ENCODE measurements at places on chromosomes 7 and 10.

GRCh38 chr7:30886608-30887011, 25.0 kb upstream of the AQP1 start:
- DNase-seq: no peak

GRCh38 chr7:128398016-128398840, 11.6 kb downstream of the IMPDH1 start:
- DNase-seq: no peak

- no peak for DNase-seq
These were observed at the start of gene PRRT4 for GRCh38 chr7:128361411-128362379. Gene PRRT4 (minus strand): TSS chr7:128361690.

- peak; percentile 72 for DNase-seq
These were observed 182.8 kb downstream of the ARHGAP12 start for GRCh38 chr10:31745612-31746376.

DNA sequence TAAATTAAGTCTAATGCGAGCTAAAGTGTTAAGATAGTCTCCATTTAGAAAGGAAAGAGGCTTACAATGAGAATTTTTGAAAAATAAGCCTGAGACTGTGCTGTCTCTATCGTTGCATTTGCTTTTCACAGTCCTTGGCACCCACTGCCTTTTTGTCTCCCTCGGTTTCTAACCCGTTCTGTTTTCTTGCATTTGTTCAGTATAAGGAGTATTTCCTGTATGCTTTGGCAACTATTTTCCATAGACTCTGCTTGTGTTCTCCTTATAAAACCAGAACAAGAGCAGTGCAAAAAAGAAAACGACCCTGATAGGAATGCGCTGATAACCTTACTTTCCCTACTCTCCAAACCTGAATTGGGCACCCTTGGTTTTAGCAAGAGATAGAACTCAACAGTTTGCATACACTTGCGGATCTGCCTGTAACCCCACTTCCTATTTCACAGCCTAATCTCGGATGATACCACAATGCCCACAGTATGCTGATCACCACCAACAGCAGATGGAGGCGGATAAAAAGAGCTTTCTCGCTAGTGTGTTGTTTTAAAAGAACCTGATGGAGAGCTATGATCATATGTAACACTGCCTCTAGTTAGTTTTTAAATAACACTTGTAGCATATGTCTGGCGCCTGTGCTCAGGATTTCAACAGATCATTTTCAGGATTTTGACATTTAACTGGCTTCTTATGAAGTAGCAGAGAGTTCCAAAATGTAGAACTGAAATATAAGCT, 1.6 kb upstream of the ARHGAP12 start:
- no peak for DNase-seq

DNA sequence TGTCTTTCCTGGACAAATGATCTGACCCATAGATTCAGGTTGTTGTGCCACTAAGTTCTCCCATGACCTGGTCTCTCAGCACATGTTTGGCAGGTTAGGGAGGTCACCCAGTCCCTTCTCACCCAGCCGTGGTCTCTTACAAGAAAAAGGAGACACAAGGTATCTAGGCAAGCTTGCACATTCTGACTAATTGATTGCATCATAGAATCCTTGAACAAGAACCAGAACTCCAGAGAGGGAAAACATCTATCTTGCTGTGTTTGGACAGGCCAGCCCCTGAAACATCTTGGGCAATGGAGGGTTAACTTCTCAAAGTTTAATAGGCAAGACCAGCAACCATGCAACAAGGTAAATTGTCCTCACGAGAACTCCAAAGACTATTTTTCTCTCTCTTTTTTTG, 8.5 kb upstream of the HK1 start:
- no peak for DNase-seq

DNA sequence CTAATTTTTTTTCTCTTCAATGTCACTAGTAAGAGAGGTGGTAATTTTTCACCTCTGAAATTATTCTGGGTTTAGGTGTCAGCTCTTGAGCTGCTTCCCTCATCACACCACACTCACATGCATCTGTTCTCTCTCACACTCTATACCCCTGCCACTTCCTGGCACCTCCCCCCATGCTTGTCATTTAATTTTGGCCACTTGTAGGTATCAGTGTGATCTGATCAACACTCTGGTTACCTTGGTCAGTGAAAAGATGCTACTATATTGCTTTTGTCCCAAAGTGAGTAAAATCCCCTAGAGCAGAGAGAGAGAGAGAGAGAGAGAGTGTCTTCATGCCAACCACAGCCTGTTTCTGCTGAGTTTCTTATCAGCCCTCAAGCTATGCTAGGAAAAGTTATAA, 42.5 kb downstream of the STK17A start:
- DNase-seq: no peak

GRCh38 chr7:133688483-133689239, 435.8 kb downstream of the EXOC4 start:
- no peak for DNase-seq

DNA sequence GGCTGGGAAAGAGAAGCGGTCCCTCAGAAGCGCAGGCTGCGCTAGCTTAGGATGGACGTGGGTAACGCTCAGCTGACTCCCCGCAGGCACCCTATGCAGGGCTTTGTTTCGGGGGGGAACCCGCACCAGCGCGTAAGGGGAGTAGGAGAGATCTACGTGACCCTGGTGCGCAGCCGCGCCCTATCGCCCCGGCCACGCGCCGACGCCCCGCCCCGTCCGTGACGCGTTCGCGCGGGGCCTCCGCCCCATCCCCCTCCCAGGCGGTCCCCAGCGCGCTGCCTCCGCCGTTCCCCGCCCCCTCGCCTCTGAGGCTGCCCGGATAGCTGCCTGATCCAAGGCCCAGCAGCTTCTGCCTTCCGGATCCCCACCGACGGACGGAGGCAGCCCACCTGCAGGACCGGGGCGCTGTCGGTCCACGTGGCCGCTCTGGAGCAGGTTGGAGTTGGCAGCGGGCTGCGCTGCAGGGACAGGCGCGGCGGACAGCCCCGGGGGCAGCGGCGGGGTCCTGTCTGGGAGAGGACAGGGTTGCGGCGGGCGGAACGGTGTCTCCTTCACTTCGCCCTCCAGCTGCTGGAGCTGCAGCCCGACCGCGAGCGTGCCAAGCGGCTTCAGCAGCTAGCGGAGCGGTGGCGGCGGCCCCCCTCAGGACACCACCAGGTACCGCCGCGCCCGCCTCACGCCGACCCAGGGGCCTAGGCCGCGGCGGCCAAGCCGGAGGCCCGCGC, at the start of gene VDAC2:
VDAC2 (plus strand) TSS at position 515 of the 725 bp plus-strand sequence. CDS start 363 bp downstream, outside the sequence.
- DNase-seq: peak; percentile 57

DNA sequence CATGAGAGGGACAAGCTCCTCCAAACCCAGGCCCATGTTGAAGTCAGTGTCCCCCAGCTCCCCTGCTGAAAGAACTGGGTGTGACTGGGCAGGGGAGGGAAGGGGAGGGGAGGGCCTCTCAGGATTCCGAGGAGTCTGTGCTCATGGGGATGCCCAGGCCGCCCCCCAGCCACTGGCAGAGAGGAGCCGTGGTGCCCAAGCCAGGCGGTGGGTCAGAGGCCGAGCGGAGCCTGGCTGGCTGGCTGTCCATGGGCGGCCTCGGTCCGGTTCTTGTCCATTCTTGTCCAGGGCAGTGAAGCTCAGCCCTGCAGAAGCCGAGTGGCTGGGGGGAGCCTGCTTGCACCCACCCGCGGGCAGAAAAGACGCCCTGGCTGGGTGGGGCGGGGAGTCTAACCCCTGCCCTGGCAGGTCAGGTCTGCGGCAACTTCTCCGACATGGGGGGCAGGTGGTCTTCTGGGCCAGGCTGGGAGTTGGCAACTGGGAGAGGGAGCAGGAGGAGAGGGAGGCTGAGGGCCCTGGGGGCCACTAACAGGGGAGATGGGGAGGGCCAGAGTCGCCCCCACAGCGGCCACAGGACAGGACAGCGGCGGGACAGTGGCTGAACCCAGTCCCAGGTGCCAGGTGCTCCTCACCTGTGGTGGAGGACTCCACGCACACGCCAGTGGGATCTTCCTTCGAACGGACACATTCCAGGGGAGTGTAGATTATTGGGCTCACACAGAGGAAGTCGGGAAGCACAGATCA, 54.1 kb downstream of the FOXL3 start:
- DNase-seq: no peak

DNA sequence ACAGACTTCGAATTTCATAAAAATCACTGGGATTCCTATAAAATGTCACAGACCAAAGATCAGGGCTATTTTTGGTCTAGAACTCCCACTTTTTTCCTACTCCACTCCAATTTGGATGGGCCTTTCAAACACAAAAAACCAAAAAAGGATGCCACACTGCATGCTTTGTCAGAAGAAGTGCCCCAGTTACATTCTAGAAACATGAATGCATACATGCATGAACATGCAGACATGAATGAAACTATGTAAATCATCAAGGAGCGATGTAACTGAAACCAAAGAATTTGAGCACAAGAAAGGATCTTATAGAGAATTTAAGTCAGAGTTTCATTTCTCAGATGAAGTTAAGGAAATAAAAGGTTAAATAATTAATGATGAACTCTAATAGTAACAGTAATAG, 31.8 kb upstream of the FAM133B start:
- no peak for DNase-seq

DNA sequence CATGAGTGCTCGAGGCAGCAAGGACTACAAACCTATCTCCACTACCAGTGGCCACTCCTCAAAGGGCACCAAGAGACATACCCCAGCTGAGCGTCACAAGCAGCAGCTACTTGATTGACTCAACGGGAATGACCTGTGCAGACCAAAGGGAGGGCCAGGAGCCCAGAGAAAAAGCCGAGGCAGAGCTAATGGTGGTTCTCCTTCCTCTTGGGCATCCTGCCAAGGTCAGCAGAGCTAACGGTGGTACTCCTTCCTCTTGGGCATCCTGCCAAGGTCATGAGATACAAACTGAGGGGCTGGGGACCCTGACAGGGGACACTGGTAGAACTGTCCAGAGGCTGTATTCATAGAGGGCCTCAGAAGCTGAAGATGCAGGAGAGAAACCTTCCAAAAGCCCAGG, 60.4 kb downstream of the FAM53B start:
- DNase-seq: no peak

GRCh38 chr10:33309406-33309805, 25.1 kb downstream of the NRP1 start:
- no peak for DNase-seq

GRCh38 chr10:101467286-101467770, 113.4 kb downstream of the BTRC start:
- peak; percentile 23 for DNase-seq

GRCh38 chr10:22087402-22087738, 83.8 kb upstream of the DNAJC1 start:
- DNase-seq: no peak

- DNase-seq: peak; percentile 79
These were observed 354.9 kb downstream of the BMPER start for GRCh38 chr7:34260279-34260678.

- no peak for DNase-seq
These were observed 93.6 kb upstream of the RSU1 start for GRCh38 chr10:16910793-16911164.

- DNase-seq: no peak
These were observed 957 bp upstream of the ANKRD2 start for GRCh38 chr10:97571622-97572021.

DNA sequence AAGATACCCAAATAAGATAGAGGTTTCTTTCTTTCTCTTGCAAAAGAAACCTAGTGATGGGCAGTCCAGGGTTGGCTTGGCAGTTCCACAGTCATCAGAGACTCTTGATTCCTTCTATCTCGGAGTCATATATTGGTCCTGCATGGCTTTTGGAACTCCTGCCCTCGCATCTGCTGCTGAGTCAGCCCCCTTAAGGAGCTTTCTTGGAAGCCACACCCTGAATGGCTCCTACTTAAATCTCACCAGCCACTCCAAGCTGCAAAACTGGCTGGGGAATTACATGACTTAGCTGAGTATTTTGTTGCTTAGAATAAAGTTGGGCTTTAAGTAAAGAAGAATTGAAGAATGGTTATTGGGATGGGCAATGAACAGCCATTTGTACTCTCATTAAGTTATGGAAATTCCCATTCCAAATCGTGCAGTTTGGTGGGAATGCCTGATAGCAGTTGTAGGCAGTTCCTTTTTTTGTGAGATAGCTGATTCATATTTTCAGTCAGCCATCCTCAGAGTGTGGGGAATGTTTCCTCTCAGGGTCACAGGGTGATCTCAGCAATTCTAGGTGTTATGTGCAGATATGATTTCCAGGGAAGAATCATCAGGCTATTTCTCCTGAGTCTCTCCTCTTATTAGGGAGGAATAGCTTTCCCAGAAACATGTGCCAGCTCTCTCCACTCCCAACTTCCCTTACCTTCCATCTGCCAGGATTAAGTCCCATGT, 209.9 kb downstream of the BBS9 start:
- DNase-seq: no peak

DNA sequence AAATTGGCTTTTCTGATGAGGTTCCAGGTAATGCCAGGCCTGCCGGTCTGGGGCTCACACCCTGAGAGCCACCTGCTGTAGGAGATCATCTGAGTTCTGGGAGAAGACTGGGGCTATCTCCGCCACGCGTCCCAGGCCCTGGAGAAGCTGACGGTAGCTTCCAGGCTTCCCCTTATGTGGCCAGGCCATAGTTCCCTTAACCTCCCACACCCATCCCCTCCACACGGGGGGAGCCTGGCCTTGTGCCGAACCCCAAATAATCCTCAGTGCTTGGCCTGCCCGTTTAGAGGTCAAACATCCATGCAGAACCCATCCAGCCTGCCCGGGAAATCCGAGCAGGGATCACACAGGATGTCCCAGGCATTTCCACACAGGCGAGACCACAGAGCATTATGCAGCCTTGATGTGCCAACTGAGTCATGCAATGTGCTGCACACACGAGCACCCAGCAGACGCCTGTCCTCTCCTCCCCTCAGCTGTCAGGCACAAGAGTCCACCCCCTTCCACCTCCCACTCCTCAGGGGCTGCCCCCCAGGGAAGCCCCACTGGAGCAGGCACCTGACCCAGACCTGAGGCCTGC, 176.2 kb downstream of the PRKAG2 start:
- no peak for DNase-seq

- DNase-seq: no peak
These were observed 750 bp upstream of the CDK14 start for GRCh38 chr7:90595342-90595800.

DNA sequence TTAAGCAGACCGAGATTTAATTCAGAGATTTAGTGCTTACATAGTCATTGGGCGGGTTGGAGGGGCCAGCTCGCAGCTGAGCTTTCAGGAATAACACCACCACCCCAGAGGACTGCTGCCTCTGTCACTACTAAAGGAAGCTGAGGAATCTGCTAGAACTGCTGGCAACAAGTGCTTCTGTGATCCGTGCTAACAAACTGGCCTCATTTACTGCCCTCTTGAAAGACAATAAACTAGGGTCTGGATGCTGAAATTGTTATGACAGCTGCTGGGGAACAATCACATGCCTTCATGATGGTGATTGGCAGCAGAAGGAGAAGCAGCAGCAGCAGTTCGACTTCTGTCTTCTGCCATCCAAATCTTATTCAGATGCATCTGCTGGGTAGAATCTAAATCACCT, 285.5 kb upstream of the TAC1 start:
- no peak for DNase-seq

DNA sequence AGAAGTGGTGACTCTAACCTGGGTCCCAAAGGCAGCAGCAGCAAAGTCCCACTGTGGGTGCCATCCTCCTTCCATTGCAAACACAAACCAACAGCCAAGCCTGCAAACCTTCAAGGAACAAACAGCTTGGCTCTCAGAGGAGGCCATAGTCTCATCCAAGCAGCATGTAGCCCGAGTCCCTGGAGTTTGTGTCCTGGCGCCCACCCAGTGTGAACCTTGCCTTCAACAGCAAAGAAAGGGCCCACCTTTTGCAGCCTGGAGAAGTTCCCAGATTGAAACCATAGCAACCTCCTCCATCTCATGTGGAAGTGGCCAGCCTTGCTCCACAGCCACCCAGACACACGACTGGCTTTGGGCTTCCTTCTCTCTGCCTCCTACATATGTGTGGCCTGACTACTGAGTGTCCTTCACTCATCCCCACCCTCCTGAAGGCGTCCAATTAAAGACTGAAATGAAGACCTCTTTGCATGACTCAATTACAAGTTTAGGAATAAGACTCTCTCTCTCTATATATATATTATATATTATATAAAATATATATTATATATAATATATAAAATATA, 106.1 kb downstream of the C10orf90 start:
- DNase-seq: no peak

Data from amniotic stem cell (primary cell).